ENCODE measurements at places on chromosomes 2 and 18. TPM values are rescaled to one million over a fixed set of nuclear protein-coding genes. Genes with fewer than 3 reads are reported as not detected.

GRCh38 chr2:48849770-48850169, 94.2 kb upstream of the LHCGR start:
- DNase-seq: no peak

GRCh38 chr18:30404422-30404821, 638.1 kb downstream of the DSC3 start:
- no peak for DNase-seq

DNA sequence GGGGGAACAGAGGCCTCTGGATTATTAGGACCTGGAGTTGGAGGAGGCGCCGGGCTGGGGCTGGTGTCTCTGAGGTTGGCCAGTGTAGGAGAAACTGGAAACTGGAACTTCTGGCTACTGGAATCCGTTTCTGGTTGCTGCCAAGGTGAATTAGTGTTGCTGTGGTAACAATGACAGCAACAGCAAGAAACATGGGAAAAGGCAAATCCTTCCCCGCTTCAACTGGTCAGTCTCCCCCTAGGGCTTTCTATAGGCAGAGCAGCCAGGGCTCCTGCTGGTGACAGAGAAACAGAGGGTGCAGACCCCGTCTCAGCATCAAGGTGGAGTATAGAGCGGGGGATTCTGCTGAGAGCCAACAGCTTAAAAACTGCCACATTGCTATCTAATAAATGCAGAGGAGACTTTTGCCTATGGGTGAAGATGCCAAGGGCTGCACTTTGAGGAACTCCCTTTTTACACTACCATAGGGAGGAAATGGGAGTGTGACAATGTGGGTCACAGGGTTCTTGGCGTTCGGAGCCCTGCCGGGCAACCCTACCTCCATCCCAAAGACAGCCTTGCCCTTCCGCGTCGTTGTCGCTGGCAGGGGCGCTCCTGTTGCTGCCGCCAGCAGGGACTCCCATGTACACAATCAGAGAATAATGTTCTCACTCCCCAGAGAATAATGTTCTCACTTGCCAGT, 81.4 kb upstream of the CABLES1 start:
- DNase-seq: no peak

- DNase-seq: no peak
Measured at GRCh38 chr2:36597532-36598377, at the start of gene FEZ2. Gene FEZ2 (minus strand): TSS chr2:36598168. CDS start chr2:36598142, 26 bp downstream.

The CHRNG gene
- not detected for total RNA-seq

GRCh38 chr18:23648940-23649607, 13.6 kb downstream of the ANKRD29 start:
- no peak for DNase-seq

- no peak for DNase-seq
Measured at GRCh38 chr2:74181739-74182138, 3.1 kb upstream of the MOB1A start.

The COLEC11 gene
- 15.9 TPM for total RNA-seq

The TYMS gene
- total RNA-seq: 6.4 TPM

The SH3BP4 gene
- total RNA-seq: 66.9 TPM

DNA sequence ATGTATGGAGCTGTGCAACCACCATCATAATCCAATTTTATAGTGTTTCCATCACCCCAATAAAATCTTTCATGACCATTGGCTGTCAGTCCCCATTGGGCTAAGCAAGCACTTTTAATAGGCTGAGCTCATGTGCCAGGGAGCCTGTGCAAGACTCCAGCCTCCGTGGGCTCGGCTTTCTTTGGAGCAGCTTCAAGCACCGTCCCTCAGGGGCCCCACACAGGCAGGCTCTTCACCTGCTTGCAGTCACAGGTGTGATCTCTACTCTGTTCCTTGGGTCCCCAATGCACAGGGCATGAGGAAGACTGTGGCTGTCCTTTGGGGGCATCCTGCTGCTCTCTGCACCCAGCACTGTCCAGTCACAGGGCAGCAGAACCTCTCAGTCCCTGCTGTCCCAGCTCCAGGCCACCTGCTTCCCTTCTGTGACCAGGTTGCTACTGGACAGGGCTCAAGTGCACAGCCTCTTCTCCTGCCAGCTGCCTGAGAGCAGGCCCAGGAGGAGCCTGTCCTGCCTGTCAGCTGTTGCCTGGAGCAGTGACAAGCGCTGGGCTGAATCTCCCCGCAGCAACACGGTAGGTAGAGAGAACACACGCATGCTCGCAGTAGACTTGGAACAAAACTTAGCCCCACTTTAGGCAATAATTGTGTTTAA, 40.7 kb upstream of the TMEM131 start:
- DNase-seq: no peak

GRCh38 chr18:11740461-11740860, 51.4 kb downstream of the GNAL start:
- no peak for DNase-seq

The PNPT1 gene
- 21.0 TPM for total RNA-seq

- DNase-seq: no peak
Measured at GRCh38 chr18:62061821-62062478, 124.9 kb downstream of the PIGN start.

The EMILIN1 gene
- 45.0 TPM for total RNA-seq

GRCh38 chr2:23200068-23200786, 184.8 kb upstream of the KLHL29 start:
- DNase-seq: no peak

- no peak for DNase-seq
Measured at GRCh38 chr2:203347375-203347774, 19.2 kb downstream of the ABI2 start.

DNA sequence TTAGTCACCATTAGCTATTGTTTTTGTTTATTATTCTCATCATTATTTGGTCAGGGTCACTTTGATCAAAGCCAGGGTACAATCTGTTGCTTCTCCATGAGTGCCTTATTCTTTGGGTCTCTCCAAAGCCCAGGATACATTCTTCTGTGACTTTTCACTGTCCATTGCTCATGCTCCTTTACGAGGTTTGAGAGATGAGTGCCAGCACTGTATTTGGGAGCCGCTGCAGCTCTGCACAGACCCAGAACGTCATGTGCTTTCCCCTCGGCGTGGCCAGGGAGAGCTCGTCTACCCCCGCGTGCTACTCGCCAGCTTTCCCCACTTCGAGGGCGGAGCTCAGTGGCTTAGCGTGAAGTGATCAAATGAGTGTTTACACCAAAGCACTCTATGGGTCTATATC, 123.7 kb downstream of the COL6A3 start:
- DNase-seq: peak; percentile 49

GRCh38 chr2:168490946-168491605, 35.0 kb downstream of the CERS6 start:
- no peak for DNase-seq

GRCh38 chr18:57333940-57334339, 18.4 kb upstream of the ST8SIA3 start:
- DNase-seq: no peak
